Karpas-422 (cell line): ENCODE measurements at places on chromosomes 6 and 20.

DNA sequence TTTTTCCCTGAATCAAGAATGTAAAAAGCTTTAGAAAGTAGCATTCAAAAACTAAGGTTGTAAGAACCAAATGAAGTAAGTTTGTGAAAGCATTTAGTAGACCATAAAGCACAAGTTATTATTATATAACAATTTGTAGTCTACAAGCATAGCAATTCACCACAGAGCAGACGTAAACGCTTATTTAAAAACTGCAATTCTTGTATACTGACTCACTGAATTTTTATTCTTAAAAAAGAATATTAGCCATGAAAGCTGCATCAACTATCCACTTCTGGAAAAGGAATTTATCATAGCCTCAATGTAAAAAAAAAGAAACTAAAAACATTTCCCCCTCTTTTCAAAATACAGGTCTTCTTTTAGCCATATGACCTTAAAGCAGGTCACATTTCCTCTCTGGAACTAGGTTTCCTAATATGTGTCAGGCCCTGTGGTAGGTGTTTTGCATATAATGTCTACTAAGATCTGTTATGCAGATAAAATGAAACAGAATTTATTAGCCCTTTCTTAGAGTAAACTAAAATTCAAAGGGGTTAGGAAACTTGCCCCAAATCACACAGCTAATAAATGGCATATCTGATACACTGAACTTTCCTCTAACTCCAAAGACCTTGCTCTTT, 2.1 kb downstream of the MAP3K7 start:
- DNase-seq: peak; percentile 68

DNA sequence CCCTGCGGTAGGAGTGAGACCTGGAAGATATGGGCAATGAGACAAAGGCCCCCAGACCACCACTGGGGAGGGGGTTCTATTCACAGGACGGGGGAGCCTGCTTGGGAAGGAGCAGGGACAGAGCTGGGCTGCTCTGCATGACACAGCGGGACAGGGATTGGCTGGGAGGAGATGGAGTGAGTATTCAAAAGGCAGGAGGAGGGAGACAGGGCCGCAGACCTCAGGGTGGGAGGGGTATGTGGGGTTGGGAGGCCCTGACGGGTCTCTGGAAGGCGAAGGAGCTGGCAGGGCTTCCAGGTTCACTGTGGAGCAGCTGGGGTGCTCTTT, 60.8 kb upstream of the RPS6KA2 start:
- no peak for DNase-seq

DNA sequence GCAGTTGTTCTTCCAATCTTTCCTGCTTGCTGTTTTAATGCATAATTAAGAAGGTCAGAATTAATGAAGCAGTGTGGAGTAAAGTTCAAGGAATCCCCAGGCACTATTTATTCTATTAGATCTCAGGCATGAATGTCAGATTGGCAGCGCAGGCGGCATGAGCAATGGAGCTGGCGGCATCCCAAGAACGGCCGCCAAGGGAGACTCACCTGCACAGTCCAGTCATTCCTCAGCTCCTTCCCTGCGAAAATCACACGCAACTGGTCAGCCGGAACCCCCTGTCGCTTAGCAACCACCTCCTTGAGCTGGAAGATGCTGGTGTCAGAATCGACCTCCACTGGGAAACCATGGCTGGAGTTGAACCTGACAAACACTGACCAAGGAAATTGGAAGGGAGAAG, 284.5 kb downstream of the PRKN start:
- no peak for DNase-seq

DNA sequence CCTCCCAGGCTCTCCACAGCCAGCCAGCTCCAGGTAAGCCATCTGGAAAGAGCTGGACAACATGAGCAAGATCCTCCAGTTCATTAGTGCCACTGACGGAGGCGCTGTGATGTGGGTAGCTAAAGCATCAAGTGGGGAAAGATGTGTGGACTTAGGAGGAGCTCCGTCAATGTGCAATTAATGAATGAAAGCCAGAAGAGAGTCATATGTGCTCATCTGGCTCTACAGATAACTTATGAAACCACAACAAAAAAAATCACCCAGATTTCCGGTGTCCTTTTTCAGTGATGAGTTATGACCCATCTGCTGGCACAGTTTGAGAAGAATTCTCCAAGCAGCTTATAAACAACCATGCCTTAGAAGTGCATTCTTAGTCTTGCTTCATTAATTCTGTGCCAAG, 311.7 kb upstream of the PLCB4 start:
- DNase-seq: no peak

DNA sequence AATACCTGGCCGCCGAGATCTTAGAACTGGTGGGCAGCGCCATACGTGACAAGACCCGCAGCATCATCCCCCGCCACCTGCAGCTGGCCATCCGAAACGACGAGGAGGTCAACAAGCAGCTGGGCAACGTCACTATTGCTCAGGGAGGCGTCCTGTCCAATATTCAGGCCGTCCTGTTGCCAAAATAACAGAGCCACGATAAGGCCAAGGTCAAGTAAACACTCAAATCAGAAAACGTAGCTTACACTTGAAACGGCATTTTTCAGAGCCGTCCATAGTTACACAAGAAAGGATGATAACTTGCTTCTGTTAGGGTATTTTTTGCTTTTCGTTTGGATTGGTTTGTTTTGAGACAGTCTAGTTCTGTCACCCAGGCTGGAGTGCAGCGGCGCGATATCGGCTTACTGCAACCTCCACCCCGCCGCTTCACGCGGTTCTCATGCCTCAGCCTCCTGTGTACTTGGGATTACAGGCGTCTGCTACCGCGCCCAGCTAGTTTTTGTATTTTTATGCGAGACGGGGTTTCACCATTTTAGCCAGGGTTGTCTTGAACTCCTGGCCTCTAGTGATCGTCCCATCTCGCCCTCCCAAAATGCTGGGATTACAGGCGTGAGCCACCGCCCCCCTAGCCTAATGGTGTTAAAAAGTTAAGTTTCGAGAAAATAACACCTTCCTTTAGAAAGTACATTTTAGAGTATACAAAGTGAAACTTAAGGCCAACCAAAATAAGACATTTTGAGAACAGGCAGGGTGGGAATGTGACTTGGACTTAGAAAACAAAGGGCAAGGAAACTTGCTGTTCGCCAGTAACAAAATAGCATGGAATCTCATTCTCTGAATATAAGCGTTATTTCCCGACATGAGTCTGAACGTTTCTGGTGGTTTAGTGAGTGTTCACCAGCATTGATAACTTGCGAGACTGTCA, 42.8 kb upstream of the HFE start:
- no peak for DNase-seq

DNA sequence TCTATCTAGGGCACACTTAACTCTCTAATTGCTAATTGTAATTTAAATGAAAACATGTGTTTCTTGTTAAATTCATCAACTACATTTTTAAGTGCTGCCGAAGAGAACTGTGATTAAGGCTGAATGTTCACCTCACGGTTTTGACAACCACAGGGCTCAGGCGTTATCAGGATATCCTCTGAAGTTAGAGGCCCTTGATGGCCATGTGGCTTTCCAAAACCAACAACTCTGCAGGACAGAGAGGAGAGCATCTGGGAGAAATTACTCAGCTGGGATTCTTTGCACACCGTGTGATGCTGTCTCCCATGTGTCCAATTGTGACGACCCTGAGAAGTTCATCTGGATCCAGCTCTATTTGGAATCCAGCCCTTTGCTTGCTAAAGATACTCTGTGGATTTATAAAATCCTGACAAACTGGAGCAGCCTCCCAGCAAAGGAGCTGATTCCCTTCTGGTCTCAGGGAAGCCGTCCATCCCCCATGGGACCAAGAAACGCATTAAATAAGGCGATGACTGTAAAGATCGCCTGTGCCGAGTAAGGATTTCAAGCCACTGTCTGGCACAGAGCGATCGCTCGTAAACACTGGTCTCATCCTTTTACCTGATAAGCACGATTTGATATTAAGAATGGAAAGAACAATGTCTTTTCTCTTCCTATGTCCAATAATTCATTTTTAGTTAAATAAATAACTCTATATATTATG, 401.1 kb downstream of the CD83 start:
- no peak for DNase-seq

GRCh38 chr6:87803791-87804190, 101.8 kb upstream of the AKIRIN2 start:
- no peak for DNase-seq
